Hepatocyte (in vitro differentiated cells): ENCODE measurements at places on chromosomes 2 and 18.

- no peak for DNase-seq
Observed at GRCh38 chr2:127637236-127637630, 8.7 kb upstream of the GPR17 start.

DNA sequence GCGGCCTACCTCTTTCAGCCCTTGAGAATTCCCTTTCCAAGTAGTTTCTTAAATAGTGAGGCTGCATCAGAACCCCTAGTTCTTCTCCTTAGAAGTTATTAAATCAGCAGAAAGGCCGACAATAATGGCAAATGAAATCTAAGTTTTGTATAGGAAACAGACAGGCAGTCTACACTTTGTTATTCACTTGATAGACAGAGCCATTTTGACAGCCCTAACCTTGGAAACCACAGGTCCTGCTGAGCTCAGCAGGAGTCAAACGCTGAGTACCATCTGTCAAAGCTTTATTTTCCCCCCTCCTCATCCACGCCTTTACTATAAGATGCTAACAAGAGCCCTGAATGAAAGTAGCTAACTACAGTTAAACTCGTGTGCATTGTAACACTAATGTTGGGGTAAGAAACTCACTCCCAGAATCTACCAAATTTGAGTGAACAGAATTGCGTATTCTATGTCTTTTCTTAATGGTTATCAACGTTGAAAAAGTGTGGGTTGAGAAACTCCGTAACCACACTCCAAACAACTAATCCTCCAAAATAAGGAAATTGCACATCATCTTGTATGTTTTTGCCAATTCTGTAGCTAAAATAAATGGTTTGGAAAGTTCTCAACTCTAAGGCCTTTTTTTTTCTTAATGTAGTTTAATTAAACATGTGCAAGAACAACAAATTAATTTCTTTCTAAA is 90.6 kb upstream of the EFEMP1 start:
- DNase-seq, result no peak

DNA sequence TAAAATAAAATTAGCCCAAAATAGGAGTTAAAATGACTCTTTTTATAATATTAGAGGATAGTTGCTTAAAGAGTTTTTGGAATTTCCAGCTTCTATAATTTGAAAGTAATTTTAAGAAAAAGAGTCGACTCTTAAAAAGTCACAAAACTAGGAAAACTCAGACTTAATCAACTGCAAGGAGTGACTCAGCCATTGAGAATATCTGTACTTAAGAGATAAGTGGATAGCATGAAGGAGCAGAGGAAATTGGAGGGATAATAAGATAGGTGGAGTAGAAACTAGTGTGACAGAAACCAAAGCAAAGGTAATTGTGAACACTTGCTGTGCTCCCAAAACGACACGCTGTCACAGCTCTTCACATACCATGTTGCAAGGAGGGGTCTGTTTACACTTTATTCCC is 8.4 kb downstream of the RSAD2 start:
- no peak for DNase-seq

DNA sequence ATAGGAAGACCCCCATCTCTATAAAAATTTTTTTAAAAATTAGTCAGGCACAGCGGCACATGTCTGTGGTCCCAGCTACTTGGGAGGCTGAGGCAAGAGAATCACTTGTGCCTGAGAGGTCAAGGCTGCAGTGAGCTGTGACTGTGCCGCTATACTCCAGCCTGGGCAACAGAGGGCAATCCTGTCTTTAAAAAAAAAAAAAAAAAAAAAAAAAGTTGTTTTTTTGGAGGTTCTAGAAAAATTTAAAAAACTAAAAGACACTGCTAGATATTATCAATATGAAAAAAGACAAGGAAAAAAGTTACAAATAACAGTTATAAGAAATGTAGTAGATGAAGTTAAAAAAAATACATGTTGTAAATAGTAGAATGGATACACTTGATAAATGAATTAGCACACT is 56.1 kb upstream of the C2orf15 start:
- no peak for DNase-seq

DNA sequence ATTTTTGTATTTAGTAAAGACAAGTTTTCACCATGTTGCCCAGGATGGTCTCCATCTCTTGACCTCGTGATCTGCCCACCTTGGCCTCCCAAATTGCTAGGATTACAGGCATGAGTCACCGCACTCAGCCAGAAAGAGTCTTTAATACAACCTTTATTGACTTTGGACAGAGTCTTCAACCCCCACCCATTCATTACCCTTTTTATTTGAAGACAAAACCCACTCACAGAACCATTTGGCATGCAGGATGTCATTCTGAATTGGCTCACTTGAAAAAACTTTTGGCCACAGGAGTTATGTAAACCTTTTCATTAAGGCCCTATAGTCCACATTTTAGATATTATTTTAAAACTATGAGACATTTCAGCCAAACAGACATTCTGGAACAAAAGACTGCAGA is 217.9 kb upstream of the RND3 start:
- no peak for DNase-seq

DNA sequence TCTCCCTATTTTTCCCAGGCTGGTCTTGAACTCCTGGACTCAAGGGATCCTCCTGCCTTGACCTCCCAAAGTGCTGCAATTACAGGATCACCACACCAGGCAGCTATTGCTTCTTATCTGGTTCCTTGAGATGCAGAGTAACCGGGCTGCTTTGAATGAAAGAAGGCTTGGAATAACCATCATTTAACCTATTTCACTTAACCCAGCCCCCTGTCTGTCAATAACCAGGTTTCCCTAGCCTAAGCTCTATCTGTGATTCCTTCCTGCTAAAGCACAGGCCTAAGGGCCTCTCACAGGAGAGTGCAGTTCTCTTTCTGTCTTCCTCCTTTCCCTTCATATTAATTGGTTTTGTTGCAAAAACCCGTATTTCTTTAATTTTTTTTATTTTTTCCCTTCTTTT is 393.5 kb upstream of the RAB12 start:
- DNase-seq, result no peak

DNA sequence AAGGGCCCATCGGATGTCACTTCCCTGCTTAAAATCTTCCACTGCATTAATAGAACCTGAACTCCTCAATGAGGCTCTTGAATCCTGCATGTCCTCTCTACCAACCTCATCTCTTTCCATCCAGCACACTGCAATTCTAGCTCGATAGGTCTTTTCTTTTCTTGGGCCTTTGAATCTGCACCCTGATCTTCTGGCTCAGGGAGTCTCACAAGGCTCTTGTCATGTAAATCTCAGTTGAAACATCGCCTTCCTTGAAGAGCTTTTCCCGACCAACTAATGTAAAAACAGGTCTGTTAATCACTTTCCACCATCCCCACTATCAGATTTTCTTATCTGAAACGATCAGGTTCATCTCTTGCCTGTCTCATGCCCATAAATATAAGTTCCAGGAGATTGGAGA is 120.5 kb downstream of the MYO5B start:
- no peak for DNase-seq

- no peak for DNase-seq
Observed at GRCh38 chr2:123791684-123792083, 233.4 kb upstream of the CNTNAP5 start.

- DNase-seq, result no peak
Observed at GRCh38 chr2:70779491-70779890, 11.0 kb downstream of the FIGLA start.

GRCh38 chr2:217906798-217907197 is 96.0 kb downstream of the TNS1 start:
- DNase-seq, result no peak

DNA sequence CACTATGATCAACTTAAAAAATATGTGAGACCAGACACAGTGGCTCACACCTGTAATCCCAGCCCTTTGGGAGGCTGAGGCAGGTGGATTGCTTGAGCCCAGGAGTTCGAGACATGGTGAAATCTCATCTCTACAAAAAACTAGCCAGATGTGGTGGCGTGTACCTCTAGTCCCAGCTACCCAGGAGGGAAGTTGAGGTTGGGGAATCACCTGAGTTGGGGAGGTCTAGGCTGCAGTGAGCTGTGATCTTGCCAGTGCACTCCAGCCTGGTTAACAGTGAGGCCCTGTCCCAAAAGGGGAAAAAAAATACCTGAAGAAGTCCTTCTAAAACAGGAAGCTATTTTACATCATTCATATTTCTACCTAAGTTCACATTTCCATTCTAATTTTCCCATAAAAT is 144.0 kb downstream of the EML6 start:
- no peak for DNase-seq

- no peak for DNase-seq
Observed at GRCh38 chr18:36830158-36830495, 1.2 kb downstream of the KIAA1328 start.
